ENCODE measurements at places on chromosomes 12 and 14.

DNA sequence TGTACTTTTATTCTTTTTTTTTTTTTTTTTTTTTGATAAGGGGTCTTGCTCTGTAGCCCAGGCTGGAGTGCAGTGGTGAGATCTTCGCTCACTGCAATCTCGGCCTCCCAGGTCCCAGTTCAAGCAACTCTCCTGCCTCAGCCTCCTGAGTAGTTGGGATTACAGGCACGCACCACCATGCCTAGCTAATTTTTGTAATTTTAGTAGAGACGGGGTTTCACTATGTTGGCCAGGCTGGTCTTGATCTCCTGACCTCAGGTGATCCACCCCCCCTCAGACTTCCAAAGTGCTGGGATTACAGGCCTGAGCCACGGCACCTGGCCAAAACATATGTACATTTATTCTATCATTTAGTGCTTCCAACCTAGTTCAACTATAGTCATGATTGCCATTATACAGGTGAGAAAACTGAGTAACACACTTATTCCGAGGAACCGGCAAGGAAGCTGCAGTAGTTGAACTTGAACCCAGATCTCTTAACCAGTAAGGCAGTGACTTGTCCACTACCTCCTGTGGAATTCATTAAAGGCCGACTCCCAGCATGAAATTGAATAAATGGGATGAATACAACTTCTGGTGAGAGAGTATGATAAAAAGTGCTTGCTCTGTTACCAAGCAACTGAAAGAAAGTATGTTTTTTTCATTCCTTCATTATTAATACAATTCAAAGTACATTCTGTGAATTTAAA is 755 bp upstream of the ATF7IP start:
- DNase-seq, result no peak

- DNase-seq, result no peak
Observed at GRCh38 chr14:53376064-53376463, 222.9 kb upstream of the DDHD1 start.

DNA sequence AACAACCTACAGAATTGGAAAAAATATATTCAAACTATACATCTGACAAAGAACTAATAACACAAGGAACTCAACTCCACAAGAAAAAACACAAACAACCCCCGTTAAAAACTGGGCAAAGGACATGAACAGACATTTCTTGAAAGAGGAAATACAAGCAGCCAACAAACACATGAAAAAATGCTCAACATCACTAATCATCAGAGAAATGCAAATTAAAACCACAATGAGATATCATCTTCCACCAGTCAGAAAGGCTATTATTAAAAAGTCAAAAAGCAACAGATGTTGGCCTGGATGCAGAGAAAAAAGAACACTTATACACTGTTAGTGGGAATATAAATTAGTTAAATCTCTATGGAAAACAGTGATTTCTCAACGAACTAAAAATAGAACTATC is 82.6 kb upstream of the CCDC91 start:
- no peak for DNase-seq

DNA sequence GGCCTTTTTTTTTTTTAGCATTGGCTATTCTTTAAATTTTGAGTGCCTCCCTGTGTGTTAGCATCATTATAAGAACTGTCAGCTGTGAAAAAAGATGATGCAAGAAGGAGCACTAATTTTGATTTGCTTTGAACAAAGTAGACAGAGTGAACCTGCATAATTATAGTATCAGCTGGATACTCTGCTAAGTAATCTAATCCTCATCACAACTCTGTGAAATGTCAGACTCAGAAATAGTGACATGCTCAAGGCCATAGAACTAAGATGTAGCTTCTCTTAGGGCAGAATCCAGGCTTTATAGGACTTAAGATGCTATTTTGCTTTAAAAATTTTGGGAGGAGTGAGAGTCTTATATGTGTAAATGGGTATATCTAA is 31.9 kb downstream of the FBXO34 start:
- DNase-seq, result peak; percentile 73

DNA sequence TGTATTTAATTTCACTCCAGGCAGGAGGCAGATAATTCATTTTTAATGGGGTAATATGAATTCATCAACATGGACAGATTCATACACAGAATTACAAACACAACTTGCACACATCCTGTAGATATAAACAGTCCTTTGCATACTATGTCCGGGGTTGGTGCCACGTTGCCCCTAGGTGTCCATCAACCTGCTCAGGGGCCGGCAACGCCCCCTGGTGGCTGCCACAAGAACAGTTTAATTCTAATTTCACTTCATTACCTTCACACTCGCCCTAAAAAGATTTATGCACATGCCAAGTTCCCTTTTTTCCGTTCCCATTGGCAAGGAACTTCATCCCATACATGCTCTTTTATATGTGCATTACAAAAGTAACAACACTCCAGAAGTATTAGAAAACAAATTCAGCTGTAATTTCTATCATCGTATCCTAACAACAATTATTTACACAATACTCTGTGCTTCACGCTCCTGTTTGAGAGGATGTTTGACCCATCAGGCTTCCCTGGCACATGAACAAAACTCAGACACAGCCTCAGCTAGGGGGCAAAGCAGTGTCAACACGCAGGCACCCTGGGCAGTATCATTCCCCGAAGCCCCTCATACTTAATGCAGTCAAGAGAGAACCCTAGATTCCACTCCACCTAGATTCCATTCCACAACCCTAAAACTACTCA is 15.5 kb downstream of the MANSC1 start:
- peak; percentile 60 for DNase-seq

DNA sequence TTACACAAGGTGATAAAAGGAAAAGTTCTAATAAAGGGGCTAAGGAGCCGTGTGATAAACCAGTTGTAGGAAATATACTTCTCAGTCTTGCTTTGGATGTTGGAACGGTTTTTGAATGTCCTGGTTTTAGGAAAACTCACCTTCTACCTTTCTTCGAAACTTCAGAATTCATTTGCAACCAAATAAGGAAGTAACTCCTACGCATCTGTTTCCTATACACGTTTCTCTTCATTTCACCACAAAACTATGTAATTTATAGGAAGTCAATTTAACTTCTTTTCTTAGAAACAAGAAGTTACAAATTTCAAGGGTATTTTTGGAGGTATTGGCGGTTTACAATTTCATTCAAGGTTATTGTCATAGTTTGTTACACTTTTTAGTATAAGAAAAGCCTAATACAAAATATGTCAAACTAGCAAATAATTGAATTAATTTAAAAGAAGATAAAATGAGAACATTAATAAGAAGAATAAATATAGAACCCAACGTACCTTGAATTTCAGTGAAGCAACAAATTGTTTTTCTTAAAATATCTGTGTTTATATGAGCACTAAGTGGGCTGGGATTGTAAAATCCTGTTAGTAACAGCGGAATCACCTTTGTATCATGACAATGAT is 33.2 kb upstream of the CD69 start:
- no peak for DNase-seq

DNA sequence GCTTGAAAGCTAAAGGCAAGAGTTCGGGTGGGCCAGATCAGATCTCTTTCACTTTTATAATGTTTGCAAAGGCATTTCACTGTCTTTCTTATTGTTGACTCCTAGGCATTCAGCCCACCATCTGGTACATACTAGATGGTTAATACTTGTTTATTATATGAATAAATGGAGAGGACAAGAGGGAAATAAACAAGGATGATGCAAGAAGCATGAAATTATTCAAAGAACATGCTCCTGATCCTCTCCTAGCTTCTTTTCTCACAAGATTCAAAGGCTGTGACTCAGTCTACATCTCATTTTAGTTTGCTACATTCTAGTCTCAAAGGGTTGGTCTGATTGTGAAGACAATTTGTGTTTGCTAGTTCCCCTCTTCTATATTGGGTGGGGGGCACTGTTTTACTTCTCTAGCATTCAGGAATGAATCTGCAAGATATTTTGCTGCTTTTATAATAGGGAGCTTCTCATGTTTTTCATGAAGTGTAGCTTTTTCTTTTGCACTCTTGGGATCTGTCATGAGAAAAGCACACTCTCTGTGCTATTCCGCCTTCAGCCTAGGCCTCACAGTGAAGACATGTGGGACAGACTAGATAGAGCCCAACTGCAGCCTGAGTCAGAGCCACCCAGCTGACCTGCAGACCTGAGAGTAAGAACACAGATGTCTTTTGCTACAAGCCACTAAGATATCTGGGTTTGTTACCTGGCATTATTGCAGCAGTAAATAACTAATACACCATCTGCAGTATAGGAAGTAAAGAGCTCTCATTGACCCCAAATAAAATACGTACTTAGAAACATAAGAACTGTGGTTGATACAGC is 65.7 kb downstream of the PTHLH start:
- no peak for DNase-seq

DNA sequence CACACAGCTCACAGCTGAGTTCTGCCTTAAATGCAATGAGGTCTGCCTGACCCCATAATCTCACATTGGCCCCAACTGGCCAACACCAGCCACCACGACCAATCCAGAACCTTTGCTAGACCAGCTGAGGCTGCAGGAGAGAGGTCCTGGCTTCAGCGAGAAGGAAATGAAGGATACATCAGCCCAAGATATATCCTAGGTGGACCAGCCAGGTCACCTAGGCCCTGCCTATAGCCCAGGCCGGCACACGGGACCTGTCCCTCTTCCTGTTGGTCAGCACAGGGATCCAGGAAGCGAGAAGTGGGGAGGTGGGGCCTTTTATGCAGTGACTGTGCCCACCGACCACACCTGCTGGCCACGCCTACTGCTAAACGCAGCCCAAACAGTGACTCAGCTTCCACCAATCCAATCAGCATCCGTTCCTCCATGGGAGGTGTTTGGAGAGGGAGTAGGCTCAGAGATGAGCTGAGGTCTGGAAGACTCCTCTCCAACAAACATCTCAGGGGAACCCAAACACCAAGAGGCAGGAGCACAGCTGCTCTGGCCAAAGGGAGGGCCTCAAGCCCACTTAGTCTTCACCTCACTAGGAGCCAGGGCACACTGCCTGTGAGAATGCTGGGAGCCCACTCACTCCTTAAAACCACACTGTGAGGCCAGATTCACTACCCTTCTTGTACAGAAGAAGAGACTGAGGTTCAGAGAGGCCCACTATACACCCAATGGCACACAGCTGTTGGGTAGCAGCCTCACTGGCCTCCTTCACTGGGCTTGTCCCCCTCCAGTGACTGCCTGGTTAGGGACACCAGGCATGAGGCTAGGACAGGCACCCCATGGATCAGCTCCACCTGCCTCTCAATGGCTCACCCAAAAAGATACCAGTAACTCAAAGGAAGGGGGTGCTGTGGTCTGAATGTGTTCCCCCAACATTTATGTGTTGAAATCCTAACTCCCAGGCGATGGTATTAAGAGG is 51.3 kb upstream of the PPP2R5C start:
- no peak for DNase-seq

DNA sequence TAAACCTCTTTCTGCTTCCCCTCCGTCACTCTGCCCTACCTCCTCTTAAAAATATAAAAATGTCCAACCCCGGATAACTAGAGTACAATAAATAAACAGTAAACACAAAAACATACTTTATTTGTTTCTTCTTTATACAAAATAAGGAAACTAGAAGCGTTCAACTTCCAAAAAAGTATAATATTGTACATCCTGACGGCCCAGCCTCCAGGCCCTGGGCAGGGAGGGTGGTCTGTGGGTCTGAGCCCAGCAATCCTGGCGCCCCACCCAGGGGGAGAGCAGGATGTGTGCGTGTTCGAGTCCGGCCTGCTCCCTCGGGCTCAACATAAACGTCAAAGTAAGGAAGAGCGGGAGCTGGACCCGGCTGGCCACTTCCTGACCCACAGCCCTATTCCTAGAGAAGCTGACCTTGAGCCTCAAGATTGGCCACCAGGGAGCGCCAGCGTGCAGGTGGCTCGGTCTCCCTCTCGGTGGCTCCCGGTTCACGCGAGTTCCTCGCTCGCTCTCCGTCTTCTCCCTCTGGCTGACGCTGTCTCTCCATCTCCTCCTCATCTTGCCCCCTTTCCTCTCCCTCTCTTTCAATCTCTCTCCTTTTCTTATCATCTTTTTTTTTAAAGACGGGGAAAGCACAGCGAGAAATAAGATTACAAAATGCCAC is 9.4 kb downstream of the LHX5 start:
- DNase-seq, result peak; percentile 76

- no peak for DNase-seq
Observed at GRCh38 chr12:20429852-20430251, 61.5 kb downstream of the PDE3A start.

DNA sequence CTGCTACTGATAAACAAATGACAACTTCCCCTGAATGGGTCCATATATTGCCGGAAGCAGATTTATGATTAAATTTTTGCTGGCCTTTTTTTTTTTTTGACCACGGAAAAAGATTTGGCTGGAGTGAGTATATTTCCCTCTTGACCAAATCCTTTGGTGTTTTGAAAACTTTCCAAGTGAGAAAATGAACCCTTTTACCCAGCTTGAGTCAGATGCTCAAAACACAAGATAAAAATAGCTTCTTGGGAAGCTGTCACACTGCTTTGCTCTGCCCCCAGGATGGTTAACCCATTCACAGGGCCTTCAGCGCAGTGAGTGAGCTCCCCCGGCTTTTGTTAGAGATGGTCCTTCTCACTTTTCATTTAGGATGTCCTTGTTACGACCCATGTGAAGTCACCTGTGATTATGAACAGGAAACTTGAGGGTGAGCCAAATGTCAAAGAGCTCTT is 224.3 kb downstream of the PELI2 start:
- no peak for DNase-seq

DNA sequence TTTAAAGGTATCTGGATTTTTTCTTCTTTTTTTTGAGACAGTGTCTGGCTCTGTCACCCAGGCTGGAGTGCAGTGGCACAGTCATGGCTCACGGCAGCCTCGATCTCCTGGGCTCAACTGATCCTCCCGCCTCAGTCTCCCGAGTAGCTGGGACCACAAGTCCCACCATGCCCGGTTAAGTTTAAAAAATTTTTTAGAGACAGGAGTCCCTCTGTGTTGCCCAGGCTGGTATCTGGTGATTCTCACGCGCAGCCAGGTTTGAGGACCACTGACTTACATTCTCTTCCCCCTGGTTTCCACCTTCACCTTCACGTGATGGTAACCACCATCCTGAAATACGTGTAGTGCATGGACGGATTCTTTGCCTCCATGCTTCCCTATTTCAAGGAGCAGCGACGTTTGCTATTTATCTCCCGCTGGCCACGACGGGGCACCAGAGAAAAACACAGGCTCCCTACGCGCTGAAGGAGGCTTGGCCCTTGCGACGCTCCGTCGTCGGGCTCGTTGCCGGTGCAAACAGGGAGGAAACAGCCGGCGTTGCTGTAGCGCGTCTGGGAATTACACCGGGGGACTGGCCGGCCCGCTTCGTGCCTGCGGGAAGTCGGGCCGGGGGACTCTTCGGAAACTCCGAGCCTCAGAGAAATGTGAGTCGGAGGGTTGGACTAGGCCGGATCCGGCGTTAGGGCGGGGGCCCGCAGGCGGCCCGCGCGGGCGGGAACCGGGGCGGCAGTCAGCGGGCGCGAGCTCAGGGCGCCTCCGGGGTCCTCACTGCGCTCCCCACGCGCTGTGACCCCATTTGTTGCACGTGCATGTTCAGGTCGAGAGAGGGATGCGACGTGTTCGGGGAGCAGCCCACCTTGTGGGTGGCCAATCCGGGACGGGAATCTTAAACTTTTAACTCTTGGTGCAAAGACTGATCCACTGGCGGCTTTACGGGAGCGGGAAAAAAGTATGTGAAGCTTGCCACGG is at the start of gene TCHP:
Gene TCHP, plus strand, starts transcription at position 492 of the 969 bp plus-strand sequence. CDS start 2,753 bp downstream, outside the sequence.
- DNase-seq, result peak; percentile 88

All from SK-N-DZ (cell line).